ENCODE measurements at places on chromosomes 12 and 14.

GRCh38 chr14:89040460-89041256 is 216.2 kb downstream of the TTC8 start:
- peak; percentile 78 for DNase-seq

DNA sequence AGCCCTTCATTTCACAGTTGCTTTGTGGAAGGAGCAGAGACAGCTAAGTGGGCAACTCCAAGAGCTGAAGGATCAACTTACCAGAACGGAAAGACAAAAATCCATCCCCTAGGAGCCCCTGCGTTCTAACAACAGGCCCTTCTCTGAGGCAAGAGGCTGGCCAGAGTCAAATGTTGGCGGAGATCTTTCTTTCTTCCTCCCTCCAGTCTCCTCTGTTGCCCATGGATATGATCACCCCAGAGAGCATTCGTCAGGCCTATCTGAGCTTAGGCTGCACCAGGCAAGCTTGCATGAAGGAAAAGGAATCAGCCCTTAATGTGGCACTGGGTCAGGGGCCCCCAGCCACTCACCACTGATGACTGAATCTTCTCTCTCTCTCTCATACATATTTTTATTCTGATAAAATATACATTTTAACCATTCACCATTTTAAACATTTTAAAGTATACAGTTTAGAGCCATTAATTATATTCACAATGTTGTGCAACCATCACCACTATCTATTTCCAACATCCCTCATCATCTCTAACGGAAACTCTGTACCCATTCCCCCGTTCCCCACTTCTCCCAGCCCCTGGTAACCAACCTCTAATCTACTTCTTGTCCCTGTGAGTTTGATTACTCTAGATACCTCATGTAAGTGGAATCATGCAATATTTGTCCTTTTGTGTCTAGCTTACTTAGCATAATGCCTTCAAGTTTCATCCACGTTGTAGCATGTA is 52.9 kb upstream of the CCND2 start:
- DNase-seq, result no peak

DNA sequence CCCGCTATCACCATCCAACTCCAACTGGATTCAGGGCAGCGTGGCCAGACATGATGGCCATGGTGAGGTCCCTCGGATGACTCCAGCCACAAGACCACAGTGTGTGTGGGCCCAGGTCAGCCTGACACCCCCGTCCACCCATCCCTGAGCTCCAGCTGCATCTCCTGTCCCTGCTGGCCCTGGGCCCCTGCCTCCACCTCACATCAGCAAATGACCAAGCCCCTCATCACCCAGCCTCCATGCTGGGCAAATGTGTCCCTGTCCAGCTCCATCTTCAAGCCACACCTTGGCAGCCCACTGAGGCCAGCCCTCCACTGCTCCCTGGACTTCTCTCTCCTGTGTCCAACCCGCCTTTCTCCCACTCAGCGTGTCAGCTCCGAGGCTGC is 3.2 kb downstream of the GPR132 start:
- DNase-seq, result no peak

DNA sequence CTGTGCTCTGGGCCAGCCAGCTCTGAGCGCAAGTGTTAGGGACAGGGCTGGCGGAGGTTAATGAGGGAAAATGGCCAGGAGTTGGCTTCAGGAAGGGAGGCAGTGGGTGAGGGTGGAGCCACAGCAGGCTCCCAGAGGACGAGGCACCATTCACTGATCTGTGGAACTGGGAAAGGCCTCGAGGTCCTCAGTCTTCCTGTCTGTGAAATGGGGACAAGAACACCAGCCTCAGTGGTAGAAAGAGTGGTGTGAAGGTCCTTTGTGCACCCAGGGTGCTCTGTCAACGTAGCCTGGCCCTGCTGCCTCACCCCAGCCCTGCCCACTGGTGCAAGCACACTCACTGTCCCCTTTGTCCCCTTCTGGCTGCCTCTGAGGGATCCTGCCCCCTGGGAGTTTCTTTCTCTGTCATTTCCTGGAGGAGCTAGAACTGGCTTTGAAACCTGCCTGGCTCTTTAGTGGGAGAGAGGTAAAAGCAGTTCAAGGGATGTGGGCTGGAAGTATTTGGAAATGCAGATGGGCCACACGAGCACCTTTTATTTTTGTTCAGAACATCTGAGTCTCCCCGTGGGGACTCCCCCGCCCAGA is 25.0 kb downstream of the SYNDIG1L start:
- DNase-seq, result no peak

- DNase-seq, result no peak
Measured at GRCh38 chr12:108282676-108283075, 56.4 kb downstream of the CMKLR1 start.

GRCh38 chr14:49992448-49992847 is 99.6 kb downstream of the ARF6 start:
- DNase-seq, result no peak

GRCh38 chr12:3398196-3398789 is 92.7 kb upstream of the PRMT8 start:
- peak; percentile 34 for DNase-seq

DNA sequence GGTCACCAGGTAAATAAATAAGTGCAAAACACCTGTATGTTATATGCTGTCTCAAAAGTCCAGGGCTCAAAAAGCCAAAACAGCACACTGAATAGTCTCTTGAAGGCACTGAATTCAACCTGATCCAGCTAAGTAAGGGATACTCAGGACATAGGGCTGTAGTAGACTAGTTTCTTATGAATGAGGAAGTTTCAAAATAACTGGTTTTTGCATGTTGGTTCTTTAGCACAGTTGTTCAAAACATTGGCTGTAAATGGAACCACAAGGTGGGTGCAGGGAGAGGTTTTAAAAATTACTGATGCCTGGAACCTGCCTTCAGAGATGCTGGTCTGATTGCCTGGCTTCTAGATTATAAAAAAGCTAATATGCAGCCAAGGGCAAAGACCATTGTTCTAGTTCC is 34.1 kb downstream of the NDUFA12 start:
- DNase-seq, result no peak

- DNase-seq, result no peak
Measured at GRCh38 chr12:23752245-23752644, 197.2 kb downstream of the SOX5 start.

DNA sequence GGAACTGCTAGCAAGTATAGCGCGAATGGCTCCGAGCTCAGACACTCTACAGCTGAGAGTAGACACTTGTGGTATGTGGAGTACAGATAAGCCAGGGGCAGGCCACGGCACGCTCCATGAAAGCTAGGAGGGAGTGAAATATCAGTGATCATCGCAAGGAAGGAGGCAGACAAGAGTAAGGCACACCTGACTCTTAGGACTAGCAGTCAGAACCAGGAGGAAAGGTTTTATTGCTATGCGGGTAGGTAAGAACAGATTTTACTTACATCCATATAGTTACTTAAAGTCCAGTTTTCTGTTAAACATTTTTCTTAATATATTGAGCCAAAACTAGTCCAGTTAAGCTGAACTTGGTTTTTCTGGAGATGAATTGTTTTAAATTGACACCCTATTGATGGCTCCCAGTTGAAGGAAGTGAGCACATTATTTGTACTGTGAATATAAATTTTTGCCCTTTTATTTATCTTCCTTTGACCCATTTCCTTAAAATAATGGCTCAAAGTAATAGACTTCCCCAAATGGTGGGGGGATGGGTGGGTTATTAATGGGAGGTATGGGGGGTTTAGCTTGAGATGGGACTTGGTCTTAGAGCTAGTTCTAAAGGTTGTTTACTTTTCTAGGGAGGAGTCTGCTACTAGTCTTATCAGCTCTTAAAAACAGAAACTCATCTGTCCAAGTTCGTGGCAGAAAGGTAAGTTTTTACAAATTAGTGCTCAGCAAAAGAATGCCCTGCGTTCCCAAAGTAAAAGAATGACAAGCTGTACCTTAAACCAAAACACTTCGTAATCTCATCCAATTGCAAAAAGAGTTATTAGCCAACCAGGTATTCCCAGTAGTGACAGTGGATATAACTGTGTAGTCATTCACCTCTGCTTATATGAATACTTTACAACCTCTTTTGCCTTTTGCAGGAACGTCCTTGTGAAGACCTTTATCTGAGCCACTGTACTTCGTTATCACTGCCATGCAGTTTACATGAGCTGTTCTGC is 5.8 kb downstream of the HNRNPA1 start:
- DNase-seq, result no peak

DNA sequence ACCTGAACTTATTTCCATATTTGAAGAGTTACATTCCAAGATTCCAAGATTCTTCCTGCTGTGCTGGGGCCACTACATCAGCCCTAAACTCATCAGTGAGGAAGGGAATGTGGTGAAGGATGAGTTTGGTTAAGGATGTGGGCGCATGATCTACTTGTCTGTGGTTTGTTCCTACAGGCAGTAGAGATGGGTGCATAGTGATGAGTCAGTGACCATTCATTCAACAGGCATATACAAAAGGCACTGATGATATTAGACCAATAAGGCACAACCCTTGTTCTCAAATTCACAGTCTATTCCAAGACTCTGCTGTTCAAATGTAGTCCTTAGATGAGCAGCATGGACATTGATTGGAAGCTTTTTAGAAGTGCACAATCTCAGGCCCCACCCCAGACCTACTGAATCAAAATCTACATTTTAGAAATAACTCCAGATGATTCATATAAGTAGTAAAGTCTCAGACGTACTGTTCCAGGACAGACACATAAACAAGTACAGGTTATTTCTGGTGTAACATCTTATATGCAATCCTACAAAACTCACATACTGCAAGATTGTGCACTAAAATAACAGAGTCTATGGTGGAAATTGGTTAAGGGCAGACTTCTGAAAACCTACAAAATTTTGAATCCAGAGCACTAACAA is 47.7 kb upstream of the MAP3K9 start:
- no peak for DNase-seq

DNA sequence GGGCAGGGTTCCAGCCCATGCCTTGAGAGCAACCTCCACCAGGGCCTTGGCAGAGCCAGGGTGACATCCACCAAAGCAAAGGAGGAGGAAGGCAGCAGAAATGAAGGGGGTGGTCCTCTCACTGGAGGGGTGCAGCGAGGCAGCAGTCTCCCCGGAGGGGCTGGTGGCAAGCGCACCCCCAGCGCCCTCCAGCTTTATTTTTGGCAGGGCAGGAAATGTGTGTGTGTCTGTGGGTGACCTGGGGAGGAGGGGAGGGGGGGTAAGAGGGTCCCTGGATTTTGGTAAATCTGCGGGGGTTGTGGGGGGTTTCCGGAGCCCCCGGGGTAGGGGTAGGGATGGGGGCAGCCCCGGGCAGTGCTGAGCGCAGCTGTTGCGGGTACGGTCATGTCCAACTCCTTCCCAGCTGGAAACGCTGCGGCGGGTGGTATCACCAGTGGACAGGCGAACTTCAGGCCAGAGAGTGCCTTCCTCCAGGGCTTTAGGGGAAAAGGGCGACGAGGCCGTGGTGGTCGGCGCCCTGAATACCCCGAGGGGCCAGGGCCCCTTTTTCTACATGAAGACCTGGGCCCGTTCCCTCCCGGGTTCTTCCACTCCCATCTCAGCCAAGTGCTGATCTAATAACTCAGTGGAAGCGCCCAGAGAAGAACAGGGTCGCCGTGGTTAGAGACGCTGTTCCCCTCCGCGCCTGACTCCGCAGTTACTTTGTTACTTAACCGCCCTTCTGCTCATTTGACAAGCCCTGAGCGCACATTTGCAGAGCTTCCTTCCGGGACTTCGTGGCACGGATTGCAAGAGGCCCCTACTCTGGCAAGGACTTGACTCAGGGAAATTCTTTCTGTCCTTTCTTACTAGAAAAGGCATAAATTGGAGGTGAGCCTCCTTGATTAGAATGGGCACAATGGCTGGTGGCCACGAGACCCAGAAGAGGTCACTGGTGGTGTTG is 55.2 kb downstream of the FOS start:
- DNase-seq, result peak; percentile 49

- no peak for DNase-seq
Measured at GRCh38 chr14:69059658-69060623, 80.8 kb upstream of the ACTN1 start.

DNA sequence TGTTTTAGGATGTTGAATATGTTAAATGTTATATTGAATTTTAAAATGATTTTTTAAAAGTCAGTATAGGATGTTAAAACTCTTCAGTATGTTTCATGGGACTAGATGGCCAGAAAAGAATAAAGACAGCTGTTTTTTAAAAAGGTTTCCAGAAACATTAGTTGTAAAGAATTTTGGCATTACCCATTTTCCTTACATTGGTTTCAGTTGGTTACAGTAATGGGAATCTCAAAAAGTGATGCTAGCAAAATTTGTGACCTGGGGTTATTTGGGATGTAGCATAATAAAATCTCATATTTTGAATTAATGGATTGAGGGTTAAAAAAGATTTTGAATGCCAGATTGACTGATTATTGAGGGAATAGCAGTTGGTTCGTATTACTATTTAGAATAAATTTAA is 25.3 kb downstream of the EID3 start:
- DNase-seq, result no peak

GRCh38 chr12:95182868-95183415 is 34.3 kb downstream of the FGD6 start:
- peak; percentile 17 for DNase-seq

DNA sequence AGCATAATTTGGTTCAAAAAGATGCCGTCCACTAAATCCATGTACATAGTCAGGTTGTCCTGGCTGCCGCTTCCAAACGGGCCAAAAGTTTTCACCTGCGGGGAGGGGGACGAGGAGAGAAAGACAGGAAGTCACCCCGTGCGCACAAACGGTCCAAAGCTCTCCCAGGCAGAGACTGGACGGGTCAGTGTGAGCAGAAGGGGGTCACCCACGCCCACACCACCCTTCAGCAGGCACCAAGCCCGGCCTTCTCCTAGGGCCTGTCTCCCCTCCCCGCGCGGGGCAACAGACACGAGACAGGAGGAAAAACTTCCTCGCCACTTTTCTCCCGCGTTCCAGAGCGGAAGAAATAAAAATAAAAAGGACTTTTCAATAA is 888 bp downstream of the CCDC88C start:
- no peak for DNase-seq

- DNase-seq, result no peak
Measured at GRCh38 chr12:114955414-114956014, 271.5 kb upstream of the TBX3 start.

GRCh38 chr12:104929977-104930376 is 28.1 kb downstream of the SLC41A2 start:
- no peak for DNase-seq

DNA sequence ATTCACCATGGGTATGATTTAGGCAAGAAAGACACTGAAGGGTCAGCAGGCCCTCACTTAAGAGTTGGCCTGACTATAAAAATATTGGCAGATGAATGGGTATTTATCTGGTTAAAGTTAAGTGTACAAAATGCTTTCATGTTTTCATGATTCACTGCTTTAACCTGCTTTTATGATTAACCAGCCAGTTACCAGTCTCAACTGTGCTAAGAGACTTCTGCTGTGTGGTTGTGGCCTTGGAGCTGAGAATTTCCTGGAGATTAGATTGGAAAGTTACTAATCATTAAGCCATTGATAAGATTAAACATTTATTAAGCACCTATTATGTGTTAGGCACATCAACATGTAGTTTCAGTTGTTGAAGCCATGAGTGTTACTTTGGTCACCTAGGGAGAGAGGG is 68.9 kb downstream of the RASSF8 start:
- no peak for DNase-seq

GRCh38 chr12:62279058-62279457 is 18.9 kb downstream of the USP15 start:
- no peak for DNase-seq

- no peak for DNase-seq
Measured at GRCh38 chr12:63078906-63079305, 72.1 kb downstream of the AVPR1A start.
